ENCODE measurements at places on chromosomes 16 and 17.
A peak's percentile ranks its signal among the peaks of the same experiment; 100 is the strongest.

GRCh38 chr16:66176111-66176510 lies 190.4 kb upstream of the CDH5 start:
- no peak for DNase-seq

DNA sequence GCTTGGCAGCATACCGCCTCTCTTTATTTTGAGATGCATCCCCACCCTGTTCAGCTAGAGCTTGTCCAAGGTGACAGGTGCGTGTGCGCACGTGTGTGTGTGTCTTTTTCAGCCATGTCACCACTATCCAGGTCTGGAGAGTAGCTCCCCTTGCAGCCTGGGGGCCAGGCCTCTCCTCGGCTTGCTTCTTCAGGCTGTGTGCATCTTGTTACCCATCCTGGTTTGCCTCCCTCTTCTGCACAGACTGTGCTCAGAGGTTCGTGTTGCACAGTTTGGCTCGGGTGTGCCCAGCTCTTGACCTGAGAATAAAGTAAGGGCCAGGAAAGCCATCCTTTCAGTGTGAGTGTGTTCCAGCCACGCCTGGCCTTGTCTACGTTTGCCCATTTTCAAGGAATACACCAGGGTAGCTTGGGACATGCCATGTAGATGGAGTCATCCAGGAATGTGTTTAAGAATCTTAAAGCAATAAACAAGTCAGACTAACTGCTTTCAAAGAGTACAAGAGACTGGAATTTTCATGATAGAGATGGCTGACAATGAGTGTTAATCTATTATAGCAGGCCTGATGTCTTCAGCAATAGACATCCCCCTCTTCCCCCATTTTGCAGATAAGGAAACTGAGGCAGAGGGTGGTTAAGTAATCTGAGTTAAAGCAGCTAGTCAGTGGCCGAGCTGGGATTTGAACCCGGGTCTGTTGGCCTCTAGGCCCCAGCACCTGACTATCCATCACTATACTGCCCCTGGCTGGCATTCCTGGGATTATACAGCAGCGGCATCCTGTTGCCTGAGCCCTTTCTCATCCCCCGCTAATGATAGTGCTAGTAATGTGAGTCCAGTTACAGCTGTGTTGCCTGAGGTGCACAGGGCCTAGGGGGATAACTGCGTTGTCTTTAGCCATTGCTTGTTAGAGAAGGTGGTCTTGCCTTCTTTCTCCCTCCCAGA lies 77.9 kb downstream of the KSR1 start:
- peak; percentile 96 for DNase-seq

DNA sequence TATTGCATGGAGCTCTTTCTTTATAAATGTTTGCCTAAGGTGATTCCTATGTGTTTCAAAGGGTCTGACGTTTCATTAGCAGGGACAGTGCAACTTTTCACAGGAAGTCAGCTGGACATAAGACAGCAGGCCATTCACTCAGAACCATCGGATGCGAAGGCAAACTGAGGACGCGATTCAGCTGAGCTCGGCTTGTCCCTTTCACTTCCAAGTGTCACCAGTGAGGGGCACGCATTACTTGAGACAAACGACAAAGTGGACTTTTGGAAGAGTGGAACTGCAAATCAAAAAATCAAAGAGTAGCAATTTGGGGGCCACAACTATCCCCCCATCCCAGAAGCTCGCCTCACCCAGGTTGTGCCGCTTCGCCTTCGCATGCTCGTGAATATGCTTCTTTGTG lies 14.6 kb downstream of the USP22 start:
- no peak for DNase-seq

DNA sequence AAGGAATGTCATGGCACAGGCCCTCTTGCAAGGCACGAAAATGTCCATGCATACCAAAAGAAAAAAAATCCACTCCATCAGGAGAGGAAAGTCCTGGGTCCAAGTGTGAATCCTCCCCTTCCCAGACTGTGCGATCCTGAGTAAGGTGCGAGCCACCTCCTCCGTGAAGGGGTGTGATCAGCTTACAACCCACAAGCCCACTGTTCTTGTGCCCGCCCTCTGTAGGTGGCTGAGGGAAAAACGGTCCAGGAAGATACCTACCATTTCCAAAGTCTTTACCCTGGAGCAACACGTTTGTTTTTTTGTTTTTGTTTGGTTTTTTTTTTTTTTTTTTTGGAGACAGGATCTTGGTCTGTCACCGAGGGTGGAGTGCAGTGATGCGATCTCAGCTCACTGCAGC lies 116.5 kb downstream of the ZNF423 start:
- DNase-seq, result no peak

DNA sequence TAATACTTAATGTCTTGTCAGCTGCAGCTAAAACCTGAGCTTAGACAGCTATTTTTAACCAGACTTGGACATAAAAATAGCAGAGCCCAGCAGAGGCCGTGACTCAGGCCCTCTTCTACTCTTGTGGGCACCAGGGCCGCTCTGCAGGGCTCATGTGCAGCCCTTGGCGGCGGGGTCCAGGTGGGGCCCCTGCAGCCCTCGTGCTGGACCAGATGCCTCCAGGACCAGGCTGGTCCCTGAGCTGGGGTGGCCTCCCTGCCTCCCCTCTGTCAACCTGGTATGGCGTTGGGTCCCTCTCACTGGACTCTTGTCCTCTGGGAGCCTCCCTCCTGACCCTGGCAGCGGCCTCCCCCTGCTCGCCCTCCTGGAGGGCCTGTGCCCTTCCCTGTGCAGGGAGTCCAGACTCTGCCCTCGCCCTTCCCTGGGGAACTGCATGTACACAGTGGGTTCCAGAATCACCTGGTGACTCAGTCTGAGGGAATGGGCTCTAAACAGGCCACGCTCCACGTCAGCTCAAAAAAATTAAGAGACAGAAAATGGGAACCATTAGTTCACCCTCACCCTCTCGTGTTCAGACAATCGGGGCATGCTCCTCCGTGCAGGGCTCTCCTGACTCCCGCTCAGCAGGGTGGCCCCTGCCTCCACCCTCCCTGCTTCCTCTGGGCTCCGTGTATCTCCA lies 9.7 kb downstream of the CDK5R1 start:
- DNase-seq, result peak; percentile 93

- no peak for DNase-seq
Observed at GRCh38 chr16:9536905-9537304, 445.5 kb downstream of the HAPSTR1 start.

DNA sequence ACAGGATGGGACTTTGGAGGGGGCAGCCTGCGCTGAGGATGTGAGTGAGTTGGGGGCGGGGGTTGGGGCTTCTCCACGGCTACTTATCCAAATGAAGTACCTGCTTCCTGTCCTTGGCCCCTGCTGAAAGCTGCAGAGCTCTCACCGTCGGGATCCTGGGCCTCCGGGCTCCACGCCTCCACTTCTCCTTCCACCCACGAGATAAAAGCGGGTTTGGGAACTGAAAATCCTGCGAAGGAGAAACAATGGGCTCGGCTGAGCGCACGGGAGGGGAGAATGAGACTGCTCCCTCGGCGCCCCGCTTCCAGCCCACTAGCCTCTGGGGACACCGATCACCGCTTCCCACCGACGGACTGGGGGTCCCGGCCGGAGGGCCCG lies 486 bp downstream of the ZNF785 start:
- no peak for DNase-seq

DNA sequence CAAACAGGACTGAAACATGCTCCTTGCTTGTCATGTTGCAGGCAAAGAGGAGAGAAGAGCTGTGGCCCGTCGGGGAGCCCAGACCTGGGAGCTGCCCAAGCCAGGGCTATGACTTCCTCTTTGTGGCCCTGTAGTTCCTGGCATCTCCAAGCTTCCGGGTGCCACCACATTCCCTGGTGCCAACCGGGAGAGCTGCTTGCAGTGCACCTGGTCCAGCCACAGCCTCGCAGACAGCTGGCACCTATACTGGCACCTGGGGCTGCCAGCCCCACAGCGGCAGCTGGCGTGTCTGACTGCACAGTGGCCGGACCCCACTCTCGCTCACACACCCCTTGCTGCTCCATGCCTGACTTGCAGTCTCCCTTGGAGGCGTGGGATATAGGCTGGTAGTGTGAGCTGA lies 37.1 kb upstream of the FOXJ1 start:
- DNase-seq, result no peak

DNA sequence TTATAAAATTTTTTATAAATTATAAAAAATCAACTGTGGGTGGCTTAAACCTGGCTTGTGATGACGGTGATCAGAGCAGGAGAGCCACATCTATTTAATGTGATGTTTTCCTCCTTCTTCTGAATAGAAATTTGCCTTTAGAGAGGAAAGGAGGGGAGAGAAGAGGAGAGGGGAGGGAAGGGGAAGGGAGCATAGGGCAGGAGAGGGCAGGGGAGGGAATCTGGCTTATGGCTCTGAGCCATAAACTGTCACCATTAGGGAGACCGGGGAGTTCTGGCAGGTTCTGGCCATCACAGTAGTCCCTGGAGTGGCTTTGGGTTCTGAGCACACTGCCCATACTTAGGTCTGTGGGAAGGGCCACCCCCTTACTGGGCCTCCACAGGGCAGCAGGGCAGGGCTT lies 167.8 kb downstream of the ENGASE start:
- DNase-seq, result no peak

GRCh38 chr17:42110301-42111264 lies 1.9 kb downstream of the DHX58 start:
- no peak for DNase-seq

DNA sequence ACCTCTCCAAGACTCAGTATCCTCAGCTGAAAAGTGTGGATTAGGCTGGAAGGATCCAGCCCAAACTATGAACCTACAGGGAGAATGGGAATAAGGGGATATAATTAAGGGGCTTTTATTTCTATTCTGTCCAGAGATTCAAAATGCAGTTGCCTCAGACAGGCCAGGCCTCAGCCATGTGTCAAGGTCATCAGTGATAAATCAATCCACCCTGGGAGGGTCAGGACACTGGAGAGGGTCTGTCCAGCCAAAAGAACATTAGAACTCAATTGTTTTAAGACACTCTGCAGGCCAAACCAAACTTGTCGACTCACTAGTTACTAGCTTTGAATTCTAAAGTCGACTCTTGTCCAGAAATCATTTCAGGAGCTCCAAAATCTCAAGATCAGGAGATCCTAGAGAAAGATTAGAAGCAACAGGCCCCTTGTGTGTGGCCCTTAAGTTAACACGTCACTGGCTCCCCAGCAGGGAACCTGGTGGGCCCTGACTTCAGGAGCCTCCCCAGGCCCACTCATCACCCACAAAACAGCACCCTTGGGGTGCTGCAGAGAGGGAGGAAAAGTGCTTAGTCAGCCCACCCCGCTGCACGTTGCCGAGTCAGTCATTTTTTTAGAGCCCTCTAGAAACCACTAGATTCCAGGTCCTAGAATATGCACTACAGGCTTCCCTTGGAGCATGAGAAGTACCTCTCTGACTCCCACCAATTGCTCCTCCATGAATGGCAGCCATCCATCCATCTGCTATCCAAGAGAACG lies 156.8 kb downstream of the XYLT1 start:
- DNase-seq, result no peak

DNA sequence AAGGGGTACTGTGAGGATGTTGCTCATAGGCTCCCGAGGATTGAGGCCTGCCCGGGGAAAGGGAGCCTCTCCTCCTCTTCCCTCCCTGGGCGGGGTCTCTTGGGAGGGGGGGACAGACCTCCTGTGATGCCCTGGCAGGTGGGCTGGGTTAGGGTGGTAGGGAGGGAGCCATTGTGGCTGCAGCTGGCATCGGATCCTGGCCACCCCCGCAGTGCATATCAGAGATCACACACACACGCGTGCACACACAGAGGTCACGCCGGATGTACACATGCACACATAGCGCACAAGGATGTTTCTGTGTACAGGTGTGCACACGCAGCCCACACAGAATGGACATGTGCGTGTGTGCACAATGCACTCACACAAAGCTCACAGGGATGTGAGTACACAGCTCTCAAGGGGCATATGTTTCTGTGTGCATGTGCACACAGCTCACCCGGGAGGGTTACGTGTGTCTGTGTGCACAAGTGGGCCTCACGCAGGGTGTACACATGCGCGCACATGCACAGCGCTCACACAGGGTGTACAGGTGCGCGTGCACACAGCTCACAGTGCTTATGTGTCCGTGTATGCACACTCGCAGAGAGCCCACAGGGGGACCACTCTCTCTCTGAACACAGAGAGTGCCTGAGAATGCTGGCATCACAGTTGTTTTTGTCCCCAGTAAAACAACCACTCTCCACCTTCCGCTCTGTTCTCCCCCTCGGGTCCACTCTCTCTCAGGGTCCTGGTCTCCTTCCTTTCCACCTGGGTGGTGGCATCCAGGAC lies 2.4 kb downstream of the GJD3 start:
- DNase-seq, result no peak

GRCh38 chr17:21167303-21167702 lies 40.5 kb downstream of the DHRS7B start:
- peak; percentile 58 for DNase-seq

DNA sequence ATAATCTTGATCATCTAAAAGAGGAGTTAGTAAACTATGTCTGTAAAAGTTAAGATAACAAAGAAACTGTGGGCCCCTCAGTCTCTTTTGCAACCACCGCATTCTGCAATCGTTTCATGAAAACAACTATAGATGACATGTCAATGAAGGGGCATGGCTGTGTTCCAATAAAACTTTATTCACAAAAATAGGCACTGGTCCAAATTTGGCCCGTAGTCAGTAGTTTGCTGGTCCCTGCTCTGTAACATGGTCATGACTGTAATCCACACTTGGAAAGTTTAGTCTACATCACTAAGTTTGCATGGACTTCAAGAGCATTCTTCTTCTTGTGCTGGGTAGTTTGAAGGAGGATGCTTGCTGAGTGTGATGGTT lies 299.3 kb upstream of the PSMD7 start:
- no peak for DNase-seq

DNA sequence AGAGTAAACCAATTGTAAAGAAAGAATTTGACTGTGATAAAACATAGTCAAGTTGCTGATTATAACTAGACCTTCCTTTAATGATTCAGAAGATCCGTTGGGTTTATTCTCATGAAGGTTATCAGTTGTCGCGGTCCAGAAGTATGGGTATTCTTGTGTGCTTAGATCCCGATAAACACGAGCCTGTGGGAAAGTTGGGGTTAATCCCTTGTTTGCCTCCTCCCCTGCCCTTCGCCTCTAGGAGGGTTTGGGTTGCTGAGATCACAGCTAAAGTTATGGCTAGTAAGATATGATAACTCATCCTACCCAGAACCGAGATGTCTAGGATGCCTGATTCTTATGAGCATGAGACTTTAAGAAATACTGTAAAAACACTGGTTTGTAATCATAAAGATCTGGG lies 66.8 kb downstream of the GPRC5B start:
- DNase-seq, result no peak

DNA sequence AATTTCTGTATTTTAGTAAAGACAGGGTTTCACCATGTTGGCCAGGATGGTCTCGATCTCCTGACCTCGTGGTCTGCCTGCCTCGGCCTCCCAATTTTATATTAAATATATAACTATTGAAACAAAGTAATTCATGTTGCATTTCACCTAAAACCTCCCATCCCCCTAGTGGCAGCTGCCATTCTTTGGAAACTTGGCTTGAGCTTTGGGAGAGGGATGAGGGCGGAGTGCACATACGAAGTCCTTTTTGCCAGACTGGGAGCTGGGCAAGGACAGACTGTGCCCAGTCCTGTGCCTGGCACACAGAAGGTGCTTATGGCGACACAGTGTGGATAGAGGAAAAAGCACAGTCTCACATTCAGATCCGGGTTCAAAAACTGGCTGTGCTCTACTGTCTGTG lies 83.8 kb downstream of the NETO2 start:
- DNase-seq, result no peak

Data from EH (cell line).